ENCODE measurements at places on chromosomes 12 and 14.

DNA sequence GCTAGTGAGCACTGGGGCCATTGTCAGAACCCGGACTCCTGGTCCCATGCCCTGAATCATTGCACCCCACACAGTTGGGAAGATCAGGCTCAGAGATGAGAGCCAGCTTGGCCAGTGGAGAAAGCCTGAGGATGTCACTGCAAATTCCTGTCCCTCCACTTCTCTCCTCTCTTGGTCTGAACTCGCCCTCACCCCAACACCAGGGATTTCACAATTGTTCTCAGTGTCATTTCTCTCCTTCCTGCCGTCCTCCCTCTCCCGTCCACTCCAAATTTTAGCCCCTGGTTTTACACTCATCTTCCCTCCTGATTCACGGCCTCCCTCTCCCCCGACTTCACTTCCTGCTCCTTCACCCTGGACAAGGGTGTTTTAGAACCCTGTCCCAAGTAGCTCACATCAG is 11.1 kb downstream of the KRT75 start:
- no peak for DNase-seq

DNA sequence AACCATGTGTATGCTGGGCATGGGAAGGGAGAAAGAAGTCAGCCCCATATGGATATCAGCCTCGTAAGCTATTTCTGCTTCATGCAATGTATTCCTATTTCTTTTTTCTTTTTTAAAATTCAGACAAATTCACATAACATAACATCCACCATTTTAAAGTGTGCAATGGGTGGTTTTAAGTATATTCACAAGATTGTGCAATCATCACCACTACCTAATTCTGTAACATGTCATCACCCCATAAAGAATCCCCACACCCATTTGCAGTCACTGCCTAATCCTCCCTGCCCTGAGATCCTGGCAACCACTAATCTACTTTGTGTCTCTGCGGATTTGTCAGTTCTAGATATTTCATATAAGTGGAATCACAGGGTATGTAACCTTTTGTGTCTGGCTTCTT is 9.5 kb downstream of the POMT2 start:
- no peak for DNase-seq

- DNase-seq, result no peak
Measured at GRCh38 chr12:49598527-49598926, 6.9 kb downstream of the FAM186B start.

- DNase-seq, result no peak
Measured at GRCh38 chr12:116919247-116919661, 8.5 kb downstream of the FBXW8 start.

DNA sequence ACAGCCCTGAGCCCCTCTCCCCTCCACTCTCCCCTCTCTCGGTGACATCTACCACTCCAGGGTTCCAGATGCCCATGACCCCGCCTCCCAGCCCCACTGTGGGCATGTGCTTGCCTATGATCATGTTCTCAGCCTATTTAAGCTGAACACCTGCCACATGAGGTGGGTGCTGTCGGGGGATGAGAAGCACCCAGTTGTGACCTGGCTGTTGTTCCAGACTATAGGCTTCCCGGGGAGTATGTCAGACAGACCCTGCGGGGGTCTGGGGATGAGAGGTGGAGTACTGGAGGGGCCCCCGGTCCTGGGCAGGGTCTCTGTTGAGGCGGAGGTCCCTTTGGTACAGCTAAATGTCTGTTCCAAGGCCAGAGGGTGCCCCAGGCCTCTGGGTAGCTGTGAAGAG is 6.0 kb downstream of the VSX2 start:
- no peak for DNase-seq

- DNase-seq, result no peak
Measured at GRCh38 chr12:120710805-120711296, 593 bp downstream of the UNC119B start.

DNA sequence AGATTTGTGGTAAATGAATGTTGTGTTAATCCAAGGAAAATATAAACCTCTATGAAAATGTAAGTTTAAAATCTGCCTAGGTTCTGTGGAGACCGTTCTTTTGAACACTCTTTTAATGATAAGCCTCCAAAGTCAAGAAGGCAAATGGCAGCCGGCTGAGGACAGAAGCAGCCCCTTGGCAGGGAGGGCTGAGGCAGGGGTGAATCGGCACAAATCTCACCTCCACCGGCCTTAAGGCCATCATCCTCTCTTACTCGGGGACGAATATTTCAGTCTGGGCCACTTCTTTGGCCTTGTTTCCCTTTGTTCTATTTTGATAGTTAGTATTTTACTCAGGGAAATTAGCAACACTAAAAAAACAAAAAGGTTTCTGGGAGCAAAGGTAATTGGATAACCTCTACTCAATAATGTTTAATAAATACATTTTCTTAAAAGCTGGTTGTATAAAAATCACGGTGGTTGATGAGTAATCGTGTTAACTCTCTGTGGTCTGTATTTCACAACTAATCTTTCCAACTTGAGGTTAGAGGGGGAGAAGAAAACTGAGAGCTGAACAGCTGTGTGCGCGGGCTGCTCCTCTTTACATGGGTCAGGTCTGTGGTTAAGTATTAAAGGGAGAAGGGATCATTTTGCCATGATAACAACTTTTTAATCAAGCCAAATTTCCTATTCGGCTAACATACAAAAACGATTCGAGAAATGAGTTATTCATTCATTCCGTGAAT is 18.6 kb downstream of the LGMN start:
- no peak for DNase-seq

- DNase-seq, result no peak
Measured at GRCh38 chr14:94844593-94845152, 74.8 kb upstream of the GSC start.

DNA sequence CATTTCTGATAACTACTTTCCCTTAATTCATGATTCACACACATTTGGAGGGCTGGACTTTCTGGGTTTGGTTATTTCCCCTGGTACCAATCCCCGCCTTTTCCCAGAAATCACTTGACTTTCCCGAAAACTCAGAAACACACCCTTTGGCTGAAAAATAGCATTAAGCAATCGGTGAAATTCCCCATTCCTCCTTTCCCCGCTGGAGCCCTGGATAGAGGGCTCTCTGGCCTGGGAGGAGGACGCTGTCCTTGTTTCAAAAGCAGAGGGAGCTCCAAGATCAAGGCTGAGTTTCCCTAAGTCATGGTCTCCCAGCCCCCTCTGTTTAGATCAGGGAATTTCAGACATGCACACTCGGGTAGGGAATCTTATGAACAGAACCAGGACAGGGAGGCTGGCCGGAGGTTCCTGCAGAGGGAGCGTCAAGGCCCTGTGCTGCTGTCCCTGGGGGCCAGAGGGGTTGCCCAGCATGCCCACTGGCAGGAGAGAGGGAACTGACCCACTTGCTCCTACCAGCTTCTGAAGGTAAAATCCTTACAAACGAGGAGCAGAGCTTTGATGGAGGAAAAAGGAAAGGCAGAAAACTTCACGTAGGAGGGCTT is at the start of gene C1S:
Gene C1S (plus strand): TSS at position 366 of the 602 bp plus-strand sequence. CDS start 1,195 bp downstream, outside the sequence.
- DNase-seq, result no peak

DNA sequence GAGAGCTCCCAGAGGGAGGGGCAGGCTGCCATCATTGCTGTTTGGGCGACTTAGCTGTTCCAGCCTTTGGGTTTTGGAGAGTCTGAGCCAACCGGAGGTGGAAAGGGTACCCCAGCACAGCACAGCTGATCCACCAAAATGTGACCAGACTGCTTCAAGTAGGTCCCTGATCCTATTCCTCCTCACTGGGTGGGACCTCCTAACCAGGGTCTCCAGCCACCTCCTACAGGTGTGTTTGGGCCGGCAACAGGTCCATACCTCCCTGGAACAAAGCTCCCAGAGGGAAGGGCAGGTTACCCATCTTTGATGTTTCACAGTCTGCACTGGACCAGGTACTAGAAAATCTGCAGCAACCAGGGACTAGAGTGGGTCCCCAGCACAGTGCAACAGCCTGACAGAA is 53.8 kb downstream of the CAND1 start:
- no peak for DNase-seq

DNA sequence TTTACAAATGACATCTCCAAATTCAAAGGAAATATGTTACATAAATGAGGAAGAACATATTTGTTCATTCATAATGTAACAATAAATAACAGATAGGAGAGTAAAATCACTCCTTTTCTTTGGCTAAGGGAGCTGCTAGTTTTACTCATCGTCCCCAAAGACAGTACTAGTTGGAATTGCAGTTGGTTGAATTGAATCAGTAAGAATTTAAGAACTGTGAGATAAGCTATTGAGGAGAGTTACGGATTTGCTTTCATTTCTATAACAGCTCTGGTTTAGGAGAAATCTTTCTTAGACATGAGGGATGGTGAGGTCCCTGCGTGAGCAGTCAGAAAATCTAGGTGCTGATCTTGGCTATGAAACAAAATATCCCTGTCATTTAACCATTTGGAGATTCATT is 402.8 kb downstream of the AEBP2 start:
- DNase-seq, result no peak

DNA sequence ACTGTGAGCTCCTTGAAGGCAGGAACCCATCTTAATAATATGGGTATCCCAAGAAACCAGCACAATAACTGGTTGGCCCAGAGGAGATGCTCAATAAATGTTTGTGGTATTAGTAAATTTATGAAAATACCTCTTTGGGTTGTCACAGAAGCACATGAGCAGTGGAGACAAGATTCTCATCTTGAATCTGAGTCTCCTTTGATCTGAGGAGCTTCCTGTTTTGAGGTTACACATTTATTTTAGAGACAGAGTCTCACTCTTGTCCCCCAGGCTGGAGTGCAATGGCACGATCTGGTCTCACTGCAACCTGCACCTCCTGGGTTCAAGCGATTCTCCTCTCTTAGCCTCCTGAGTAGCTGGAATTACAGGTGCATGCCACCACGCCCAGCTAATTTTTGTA is 247.4 kb downstream of the NRXN3 start:
- no peak for DNase-seq

DNA sequence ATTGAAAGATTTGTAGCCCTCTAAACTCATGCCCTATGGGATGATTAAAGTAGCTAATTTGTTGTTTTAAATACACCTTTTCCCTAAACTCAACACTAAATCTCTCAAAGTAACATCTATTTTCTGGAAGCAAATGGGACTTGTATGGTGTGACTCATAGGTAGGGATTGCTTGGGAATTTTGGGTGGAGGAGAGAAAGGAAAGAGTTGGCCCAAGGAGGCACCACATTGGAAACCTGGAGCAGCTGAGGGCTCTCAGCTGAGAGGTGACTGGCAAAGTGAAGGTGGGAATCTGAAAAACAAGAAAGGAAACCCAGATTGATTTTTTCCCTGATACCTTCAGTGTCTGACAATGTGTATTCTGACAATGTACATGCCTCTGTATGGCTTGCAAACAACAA is 114.8 kb upstream of the PRICKLE1 start:
- no peak for DNase-seq

- DNase-seq, result no peak
Measured at GRCh38 chr14:29663281-29663801, 264.3 kb downstream of the PRKD1 start.

DNA sequence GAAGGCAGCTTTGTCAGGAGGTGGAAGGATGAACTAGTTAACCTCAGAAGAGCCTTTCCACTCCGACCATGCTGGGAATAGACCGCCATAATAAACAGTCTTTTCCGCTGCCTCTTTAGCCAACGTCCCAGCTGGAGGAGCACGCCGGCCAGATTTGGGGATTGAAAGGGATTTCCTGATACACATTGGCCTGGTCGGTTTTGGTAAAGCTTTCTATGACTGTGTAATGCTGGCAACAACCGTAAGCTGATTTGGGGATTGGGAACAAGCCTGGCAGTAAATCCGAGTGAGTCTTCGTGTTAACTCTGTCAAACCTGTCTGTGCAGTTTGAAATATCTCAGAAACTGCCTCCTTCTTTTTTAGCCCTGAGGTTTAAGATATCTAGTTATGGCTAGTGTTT is 87.0 kb downstream of the DAD1 start:
- no peak for DNase-seq

DNA sequence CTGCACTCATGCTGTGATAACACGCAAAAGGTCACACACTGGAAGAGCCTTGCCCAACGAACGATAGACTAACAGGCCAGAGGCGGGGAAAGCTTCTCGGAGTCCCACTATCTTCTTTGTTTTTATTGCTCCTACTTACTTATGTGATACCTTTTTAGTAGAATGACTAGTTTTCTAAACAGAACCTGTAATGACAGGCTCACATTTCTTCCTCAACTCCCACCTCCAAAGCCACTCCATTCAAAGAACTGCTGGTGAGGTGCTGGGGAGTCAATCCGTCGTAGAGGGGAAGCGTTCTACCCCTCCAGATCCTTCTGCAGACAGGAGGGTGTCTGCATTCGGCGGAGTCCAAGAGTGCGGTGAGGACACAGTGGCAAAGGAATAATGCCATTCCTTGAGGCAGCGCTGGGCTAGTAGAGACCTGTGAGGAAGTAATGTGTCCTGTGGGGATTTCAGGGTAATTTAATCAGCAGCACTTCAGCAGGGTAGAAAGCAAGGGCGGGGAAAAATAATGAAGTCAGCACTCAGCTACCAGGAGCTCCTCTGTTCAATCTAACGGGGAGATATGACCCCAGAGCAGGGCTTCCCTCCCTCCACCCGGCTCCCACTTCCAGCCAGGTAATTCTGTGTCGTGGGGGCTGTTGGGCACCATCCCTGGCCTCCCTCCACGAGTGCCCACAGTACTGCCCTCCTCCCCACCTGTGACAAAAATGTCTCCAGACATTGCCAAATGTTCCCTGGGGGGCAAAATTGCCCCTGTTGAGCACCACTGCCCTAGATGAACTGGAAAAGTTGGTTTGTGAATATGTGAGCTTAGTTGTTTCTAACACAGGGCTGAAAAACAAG is 25.2 kb downstream of the SPRING1 start:
- no peak for DNase-seq

DNA sequence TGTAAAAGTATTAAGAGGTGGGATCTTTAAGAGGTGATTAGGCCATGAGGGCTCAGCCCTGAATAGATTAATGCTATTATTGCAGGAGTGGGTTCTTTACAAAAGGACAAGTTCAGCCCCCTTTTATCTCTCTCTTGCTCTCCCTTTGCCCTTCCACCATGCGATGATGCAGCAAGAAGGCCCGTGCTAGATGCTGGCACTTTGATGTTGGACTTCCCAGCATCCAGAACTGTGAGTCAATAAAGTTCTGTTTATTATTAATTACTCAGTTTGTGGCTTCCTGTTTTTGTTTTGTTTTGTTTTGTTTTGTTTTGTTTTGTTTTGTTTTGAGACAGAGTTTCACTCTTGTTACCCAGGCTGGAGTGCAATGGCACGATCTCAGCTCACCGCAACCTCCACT is 10.1 kb downstream of the RNASE1 start:
- DNase-seq, result no peak

- DNase-seq, result no peak
Measured at GRCh38 chr12:8052679-8053078, 13.5 kb downstream of the C3AR1 start.

DNA sequence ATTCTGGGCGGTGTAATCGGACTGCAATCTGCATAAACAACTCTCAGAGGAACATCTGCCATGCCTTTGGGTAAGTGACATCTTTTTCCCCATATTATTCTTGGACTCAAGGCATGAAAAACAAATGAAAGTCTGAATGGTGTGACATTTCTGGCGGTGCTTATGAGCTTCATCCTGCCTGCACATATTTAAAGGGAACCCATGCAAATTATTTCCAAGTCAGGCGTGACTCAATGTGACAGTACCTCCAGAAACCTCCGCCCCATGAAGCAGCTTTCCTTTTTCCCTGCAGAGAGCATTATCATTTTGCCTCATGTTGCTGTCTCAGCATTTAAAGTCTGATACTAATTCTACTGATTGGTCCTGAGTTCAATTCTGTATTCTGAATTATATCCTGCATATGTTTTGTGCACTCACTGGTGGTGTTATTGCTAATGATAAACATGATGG is 585.4 kb downstream of the SNAPC1 start:
- no peak for DNase-seq

Data from stimulated activated CD8-positive, alpha-beta memory T cell treated with anti-CD3 and anti-CD28 coated beads, Interleukin-4, amount 100 ng/mL, for 1 hour (primary cell).